AML-193 (cell line): ENCODE measurements at places on chromosomes 12 and 14.
A peak's percentile ranks its signal among the peaks of the same experiment; 100 is the strongest.

DNA sequence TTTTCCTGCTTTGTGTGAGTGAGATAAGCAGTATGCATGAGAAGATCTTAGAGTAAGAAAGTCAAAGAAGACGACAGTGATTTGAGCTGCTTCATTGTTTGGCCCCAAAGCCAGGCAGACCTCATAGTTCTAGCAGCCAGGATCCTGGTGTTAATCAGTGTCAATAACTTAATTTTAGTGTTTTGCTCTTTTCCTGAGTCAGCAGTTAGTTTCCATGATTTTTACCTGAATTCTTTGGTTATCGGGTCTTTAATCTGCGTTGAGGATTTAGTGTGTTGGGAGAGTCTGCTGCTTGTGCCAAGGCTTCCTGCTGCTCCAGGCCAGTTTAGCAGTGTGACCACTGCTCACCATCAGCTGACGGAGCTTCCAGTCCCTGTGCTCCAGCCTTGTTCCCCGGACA, 241.6 kb upstream of the SOX5 start:
- no peak for DNase-seq

DNA sequence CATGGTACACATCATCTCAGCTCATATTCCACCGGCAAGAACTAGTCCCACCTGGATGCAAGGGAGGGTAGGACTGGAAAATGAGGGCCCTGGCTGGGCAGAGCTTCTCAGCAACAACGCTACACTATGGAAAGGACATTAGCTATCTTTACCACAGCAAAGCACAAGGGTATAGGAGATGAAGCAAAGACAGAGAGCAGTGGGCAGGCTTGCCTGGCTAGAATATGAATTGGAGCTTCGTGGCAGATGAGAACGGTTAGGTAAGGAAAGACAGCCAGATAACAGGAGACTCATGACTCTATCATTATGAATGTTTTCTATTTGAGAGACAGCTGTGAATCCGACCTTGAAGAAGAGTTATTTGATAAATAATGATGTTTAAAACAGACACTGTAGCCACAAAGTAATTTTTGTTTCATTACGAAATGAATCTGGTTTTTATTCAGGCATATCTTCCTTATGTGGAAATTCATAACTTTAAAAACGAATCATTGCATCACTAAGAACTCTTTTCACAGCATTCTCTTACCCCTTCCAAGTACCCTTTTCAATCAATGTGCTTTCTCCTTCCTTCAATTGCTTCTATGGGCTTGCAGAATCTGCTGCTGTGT, 59.1 kb upstream of the PCED1B start:
- no peak for DNase-seq

DNA sequence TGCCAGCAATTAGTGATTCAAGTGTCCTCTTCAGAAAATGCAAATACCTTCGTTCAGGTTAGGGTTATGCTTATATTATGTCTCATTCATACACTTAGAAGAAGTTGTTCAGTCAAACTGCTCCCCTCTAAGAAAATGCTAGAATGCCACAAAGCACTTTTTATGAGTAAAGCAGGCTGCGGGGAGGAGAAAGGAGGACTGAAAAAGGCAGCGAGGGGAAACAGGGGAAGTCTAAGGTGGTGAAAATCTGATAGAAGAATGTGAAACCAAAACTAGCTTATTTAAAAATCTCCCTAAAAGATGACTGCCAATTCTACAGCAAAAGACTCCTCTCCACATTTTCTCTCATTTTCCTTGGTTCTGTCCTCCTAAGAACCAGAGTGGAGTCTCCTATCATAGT, 70.1 kb downstream of the PRKD1 start:
- no peak for DNase-seq

- DNase-seq: no peak
Measured at GRCh38 chr12:2551412-2551900, 243.3 kb upstream of the FKBP4 start.

- peak; percentile 2 for DNase-seq
Measured at GRCh38 chr12:104399740-104400612, 56.8 kb upstream of the CHST11 start.

DNA sequence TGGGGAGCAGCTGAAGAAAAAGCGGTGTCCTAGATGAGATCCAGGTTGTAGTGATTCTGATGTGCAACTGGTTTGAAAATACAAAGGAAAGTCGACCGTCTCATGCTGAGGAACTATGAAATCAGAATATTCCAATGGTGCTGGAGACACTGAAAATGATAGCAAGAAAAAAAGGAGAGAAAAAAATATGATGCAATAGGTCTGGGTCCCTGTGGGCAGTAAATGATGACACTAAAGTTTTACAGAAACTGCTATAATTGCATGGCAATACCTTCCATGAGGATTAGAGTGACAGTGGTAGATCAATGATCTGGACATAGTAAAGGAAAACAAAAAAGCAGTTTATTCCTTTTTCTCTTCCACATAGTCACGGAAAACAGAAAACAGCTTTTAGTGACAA, 2.3 kb downstream of the PYM1 start:
- DNase-seq: no peak

DNA sequence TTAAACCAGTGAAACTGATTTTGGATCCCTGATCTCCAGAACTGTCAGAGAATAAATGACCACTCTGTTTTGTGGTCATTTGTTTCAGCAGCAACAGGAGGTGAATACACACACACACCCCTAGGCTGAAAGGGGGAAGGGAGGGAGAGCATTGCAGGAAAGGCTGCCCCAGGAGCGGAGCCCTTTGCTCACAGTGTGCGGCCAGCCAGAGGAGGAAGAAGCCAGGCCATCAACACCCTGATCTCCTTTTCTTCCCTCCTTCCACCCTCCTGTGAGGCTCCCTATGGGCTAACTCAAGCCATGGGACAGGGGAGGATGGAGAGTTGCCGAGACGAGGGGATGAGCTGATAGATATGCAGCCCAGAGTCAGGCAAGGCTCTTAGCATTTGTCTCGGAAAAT, 211.9 kb downstream of the TBX5 start:
- no peak for DNase-seq

GRCh38 chr12:73598626-73599025, 939.0 kb upstream of the ATXN7L3B start:
- no peak for DNase-seq

DNA sequence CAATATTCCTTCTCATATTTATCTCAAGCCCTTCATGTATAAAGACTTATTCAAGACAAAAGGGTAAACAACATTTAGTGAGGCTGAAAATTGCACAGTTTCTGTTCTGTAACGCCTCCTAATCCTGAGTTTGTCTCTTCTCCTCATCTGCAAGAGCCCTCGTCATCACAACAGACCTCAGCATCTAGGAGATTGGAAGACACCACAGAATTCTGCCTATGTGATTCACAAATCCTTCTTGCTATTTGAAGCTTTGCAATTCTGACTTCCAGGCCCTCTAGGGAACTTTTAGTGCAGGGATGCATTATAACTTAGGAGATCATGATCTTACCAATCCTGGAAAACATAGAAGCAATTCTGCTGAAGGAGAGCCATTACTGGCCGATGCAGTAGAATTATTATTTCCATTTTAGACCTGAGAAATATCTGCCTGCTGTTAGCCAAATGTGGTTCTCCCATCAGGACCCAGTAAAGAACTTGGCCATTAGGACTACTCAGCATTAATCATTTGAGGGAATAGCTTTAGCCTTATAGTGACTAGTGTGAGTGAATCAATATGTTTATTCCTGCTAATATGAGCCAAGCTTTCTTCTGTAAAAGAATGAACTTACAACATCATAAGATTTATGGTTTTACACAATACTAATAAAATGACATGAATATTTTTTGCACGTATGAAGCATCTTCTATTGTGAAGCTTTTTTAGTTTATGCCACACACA, 119.5 kb downstream of the ANO4 start:
- DNase-seq: no peak

- DNase-seq: no peak
Measured at GRCh38 chr14:61553730-61554641, 141.3 kb upstream of the HIF1A start.

GRCh38 chr12:93573552-93574223, 1.2 kb downstream of the SOCS2 start:
- DNase-seq: no peak

GRCh38 chr14:40003773-40004172, 571.5 kb upstream of the FBXO33 start:
- DNase-seq: no peak

DNA sequence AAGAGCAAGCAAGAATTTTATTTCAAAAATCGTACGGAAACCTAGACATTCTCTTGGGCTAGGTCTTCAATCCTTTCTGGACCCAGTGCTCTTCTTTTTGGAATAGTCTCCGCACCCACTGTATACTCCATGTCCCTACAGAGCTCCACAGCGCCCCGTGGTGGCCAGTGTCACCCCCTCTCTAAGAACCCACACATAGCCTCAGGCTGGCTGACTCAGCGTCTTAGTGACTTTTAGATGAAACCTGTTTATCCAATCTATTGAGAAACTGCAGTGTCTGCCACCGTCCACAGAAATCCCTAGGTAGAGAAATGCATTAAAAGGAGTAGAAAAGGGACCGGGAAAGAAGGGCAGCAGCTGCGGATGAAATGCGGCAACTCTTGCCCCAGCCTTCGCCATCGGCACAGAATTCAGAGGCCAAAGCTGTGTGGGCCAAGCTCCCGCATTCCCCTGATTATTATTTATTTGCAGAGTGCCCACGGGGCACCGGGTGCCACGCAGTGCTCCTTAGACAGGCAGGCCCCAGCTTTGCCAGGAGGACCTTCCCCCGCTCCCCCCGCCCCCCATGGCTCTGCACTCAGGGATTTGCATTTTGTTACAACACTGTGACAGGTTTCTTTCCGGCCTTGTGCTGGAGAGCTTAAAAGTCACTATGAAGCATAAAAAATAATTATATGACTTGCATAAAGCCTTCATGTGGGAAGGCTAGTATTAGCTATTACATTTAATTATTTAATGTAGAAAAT, 170.1 kb upstream of the FKBP4 start:
- DNase-seq: peak; percentile 18

DNA sequence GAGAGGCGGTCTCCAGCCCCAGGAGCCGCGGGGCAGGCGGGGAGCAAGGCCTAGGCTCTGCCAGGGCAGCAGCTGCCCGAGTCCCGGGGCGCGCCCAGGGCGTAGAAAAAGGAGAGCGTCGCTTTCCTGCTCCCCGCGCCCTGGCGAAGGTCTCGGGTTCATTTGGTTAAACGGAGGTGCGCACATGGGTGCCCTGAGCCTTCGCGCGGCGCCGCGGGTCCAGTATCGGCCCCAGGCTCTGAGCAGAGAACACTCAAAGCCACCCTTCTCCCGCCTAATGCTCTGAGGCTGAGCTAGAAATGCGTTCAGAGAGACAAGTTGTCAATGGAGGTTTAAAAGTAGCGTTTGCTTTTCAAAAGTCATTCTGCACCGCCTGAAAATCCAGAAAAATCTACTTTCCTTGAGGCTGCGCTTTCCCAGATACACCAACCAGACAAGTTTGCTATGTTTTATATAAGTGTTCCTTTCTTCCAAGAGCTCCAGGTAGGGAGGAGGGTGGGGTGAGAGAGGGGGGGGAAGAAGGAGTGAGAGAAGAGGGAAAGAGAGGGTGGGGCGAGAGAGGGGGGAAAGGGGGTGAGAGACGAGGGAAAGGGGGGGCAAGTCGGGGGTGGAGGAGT, 1.5 kb downstream of the TMEM132C start:
- DNase-seq: no peak

DNA sequence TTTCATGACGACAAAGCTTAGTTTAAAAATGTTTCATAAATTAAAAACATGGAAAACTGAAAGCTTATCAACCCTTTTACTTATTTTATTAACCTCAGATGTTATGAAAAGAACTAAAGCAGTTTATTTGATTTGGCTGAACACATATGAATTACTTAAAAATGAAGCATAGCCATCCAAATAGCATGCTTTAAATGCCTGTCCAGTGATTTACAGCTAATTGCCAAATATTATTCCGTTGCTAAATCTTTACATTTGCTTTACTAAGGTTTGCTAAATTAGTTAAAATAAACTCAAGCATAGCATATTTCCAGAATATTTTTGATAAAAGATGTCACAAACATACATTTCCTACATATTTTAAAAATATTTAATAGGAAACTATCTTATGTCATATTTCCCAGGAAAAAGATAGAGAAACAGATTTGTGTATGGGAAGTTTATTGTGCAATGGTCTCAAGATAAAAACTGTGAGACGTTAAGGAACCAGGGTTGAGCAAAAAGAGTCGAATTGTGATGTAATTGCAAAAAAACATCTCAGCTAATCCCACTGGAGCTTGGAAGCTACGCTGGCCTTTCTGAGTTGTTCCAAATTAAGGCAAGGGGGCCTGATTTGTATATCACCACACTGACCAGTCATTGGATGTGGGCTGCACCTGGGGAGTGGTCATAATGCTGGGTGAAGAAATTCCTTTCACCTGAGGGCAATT, 25.8 kb downstream of the GPR135 start:
- no peak for DNase-seq

DNA sequence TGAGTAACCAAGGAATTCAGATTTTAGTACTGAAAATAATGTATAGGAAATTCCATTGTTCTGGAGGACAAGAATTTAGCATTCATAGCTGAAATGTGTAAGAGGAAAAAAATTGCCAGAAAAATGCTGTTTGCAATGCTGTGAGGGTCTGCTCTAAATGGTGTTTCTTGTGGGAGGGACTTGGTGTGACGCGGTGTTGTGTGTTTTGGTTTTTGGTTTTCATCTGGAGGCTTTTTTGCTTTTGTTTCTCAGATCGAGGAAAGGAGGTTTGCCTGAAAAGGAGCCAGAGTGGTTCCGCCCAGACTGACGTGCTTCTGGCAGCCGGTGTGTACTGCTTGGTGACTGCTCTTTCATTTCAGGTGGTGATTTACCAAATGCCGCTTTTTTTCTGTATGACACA, 211.8 kb upstream of the HMGA2 start:
- DNase-seq: no peak

- no peak for DNase-seq
Measured at GRCh38 chr14:45073231-45073879, 10.6 kb upstream of the PRPF39 start.

DNA sequence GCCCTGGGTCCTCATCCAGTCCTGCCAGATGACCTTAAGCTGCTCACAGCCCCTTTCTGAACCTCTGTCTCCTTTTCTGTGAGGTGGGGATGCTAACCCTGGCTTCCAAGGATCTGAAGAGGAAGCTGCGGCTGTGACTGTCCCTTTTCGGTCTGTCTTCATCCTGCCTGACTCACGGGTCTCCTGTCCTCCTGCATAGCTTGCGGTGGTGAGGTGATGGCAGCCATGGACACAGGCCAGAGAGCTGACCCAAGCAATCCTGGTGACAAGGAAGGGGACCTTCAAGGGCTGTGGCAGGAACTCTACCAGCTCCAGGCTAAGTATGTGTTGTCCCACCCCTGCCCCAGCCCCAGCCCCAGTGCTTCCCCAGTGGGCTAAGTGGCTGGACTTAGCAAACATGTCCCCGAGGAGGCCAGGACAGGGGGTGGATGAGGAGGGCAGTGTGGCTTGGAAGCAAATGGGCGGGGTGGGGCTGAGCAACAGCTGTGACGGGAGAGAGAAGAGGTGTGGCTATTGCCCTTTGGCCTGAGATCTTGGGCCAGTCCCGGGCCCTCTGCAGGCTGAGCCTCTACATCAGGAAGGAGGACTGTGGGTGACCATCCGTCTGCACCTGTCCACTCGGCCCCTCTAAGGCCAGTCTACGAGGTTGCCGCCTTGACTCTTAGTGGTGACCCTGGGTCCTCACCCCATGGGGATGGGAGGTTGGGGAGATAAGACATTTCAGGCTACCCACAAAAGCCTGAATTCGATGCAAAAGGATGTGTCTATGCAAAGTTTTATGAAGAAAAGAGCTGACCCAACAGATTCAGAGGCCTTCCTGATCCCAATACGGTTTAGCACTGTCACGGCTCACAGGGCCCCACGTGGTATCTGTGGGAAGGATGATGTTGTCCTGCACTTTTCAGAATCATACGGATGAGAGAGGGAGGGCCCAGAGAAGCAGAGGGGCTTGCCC, 1.1 kb downstream of the CCDC197 start:
- no peak for DNase-seq

GRCh38 chr12:45975506-45975905, 14.9 kb downstream of the SCAF11 start:
- no peak for DNase-seq
